ENCODE measurements at places on chromosomes 11 and 22. TPM values are rescaled to one million over a fixed set of nuclear protein-coding genes. Genes with fewer than 3 reads are reported as not detected.

DNA sequence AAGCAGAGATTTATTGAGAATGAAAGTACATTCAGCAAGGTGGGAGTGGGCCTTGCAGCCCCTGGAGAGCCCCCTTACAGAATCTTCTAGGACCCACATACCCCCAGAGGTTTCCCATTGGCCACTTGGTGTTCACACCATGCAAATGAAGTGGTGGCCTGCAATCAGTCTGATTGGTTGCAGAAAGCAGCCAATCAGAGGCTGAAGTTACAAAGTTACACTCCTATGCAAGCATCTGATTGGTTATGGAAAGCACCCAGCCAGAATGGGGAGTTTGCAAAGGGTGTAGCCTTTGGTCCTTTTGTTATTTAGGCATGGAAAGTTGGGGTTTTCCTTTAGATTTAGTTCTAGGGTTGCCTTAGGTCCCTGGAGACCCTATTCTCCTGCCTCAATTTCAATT lies 34.9 kb downstream of the UVRAG start:
- DNase-seq: no peak

GRCh38 chr22:29147331-29147899 lies 58.3 kb upstream of the EMID1 start:
- no peak for DNase-seq

DNA sequence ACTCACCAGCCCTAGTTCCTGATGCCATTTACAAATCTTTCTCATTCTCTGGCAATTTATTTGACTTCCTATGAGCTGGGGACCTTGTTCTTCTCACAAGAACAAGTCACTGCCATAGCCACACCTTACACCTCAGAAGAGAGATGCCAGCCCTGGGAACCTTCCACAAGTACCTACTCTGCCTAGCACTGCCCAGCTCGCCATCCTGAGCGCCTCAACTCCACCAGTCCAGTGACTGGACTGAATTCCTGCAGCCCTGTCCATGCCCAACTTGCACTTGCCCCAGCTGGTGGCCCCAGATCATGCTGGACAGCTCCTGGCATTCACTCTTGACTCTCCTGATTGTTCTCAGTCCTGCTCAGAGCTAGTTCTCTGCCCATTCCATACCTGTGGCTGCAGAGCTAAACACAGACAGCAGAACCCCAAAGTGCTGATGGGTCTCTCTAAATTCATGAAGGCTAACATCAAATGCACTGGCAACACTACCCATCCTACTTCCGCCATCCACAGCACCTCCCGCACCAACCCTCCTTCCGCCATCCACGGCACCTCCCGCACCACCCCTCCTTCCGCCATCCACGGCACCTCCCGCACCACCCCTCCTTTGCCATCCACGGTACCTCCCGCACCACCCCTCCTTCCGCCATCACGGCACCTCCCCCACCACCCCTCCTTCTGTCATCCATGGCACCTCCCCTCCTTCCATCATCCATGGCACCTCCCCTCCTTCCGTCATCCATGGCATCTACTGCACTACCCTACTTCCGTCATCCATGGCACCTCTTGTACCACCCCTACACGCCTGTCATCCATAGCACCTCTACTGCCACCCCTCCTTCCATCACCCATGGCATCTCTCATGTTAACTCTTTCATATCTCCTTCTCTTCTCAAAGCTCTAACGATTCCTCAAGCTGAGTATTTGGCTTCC lies 23.6 kb upstream of the SLC25A1 start:
- no peak for DNase-seq

- DNase-seq: no peak
These were observed 100.0 kb upstream of the OR4B1 start for GRCh38 chr11:48116437-48117228.

DNA sequence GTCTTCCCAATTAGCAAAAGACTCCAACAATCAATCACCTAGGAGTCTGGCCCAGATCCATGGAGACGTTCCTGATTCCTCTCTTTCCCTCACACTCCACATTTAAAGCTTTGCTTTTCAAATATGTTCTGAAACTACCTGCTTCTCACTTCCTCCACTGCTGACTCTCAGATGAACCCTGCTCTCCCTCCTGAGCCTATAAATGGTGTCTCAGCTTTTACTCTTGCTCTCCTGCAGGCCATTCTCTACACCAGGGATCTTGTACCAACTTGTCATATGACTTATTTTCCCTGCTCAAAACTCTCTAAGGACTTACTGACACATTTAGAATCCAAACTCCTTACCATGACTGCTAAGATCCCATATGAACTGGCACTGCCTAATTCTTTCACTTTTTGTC lies 138.4 kb upstream of the DDI1 start:
- no peak for DNase-seq

- no peak for DNase-seq
These were observed 17.9 kb downstream of the TMEM218 start for GRCh38 chr11:125093502-125093901.

DNA sequence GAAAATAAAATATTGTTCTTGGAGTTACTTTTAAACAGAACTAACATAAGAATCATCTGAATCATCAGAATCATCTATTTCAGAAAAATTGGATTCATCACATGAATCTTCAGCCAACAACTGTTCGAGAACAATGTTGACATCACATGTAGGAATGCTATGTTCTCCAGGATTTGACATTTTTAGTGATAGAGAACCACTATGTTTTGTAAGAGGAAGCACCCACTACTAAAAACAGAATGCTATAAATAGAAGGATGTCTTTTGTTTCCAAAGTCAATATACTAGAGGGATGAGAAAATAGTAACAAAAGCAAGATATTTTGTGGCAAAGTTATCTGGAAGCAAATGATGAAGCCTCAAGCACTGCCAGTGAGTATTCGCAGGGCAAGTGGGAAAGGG lies 263.4 kb upstream of the DDI1 start:
- no peak for DNase-seq

DNA sequence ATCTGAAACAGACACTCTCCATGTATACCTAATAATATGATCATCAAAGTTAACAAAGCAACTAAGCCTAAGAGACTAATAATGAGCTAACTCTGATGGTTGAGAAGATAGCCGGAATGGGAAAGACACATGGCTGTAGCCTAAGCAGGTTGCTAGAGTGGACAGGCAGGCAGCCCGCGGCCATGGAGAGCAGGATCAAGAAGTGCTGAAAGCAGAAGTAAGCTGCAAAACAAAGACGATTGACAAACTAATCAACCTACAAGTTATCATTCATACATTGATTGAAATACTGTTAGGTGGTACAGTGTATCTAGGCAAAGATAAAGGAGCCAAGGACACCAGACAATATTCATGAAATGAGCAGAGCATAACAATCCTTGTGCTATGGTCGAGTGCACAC lies 29.3 kb downstream of the SLN start:
- no peak for DNase-seq

Gene KCNQ1OT1
- 0.06 TPM for polyA plus RNA-seq

Gene NNMT
- not detected for polyA plus RNA-seq

Gene DNAJB13
- polyA plus RNA-seq: 0.27 TPM

Gene RAC2
- polyA plus RNA-seq: 621 TPM
